Stimulated activated CD8-positive, alpha-beta memory T cell treated with anti-CD3 and anti-CD28 coated beads, Interleukin-7, amount 100 ng/mL, for 24 hours (primary cell): ENCODE measurements at places on chromosomes 6 and 20.

- DNase-seq: no peak
These were observed 248.8 kb downstream of the TAF4 start for GRCh38 chr20:61816606-61817460.

GRCh38 chr6:169695131-169695530, 6.7 kb downstream of the WDR27 start:
- no peak for DNase-seq

GRCh38 chr20:47825011-47825762, 39.9 kb upstream of the SULF2 start:
- DNase-seq: no peak

DNA sequence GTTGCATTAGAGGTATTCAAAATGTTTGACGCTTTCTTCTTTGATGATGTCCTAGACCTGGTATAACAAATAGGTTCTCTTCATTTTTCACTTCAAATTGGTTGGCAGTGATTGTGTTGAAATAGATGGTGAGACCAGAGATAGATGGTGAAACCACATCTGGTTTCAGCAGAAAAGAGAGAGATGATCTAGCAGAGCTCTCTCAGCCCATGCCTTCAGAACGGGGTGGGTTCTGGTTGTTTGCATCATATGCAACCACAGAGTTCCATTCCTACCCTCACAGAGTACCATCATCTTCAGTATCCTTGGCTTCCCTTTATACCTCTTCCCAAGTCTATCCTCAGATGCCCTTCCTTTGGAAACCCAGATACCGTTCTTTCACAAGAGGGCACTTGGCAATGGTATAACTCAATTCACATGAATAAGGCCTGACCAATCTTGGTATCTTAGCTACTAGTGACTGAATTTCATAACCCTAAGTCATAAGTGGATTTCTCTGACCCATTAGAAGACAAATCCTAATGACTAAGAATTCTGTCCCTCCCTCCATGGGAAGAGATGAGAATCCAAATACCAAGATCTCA, 93.7 kb downstream of the UBE3D start:
- DNase-seq: no peak

- no peak for DNase-seq
These were observed 240.5 kb downstream of the TTLL2 start for GRCh38 chr6:167565388-167565787.
